ENCODE measurements at places on chromosomes 11 and 22.

GRCh38 chr11:78647986-78648875, 73.6 kb upstream of the NARS2 start:
- no peak for DNase-seq

DNA sequence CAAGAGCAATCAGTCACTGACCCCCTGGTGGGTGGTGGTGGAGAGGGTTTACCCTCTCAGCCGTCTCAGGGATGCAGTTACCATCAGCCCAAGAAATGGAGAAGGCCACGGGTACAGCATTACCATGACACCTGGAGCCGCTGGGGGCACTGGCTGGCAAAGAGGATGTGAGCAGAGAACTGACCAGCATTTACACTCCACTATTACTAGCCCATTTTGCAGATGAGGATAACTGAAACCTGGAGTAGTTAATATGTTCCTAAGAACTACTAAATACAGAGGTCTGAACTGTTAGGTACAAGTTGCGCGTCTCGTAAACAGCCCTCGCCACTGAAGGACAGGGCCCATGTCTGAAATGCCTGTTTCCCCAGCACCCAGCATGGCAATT, 79.0 kb downstream of the TIMP3 start:
- DNase-seq: no peak

DNA sequence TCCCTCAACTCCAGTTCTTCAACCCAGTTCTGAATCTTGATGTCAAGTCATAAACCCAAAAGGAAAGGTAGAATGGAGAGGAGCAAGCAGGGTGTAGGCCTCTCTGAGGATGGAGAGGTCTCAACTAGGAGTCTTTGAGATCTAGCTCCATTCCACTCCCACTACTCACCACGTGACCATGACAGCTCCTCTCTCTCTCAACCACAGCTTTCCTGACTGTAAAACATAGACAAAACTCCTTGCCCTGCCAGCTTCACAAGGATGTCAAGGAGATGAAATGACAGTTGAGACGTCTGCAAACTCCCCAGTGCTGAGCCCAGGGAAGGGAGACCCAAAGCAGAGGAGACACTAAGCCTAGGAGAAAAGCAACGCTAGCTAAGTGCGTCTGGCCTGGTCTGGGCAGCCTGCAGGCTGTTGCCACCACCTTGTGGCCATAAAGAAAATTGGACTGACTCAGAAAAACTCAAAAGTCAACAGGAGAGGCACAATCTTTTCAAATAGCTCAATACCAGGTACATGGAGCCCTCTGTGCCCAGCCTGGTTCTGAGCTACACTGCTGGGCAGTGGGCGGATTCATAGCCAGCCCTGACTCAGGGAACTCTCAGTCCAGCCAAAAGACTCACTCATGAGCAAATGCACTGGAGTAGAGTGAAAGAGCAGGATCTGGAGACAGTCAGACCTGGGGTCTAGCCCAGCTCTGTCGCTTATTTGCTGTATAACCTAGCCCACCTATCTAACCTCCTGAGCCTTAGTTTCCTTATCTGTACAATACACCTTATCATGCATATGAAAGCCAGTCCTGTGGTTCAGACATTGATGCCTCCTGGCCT, 3.4 kb downstream of the CLPB start:
- DNase-seq: peak; percentile 16

- DNase-seq: no peak
Measured at GRCh38 chr11:78226684-78227680, 38.3 kb downstream of the USP35 start.

DNA sequence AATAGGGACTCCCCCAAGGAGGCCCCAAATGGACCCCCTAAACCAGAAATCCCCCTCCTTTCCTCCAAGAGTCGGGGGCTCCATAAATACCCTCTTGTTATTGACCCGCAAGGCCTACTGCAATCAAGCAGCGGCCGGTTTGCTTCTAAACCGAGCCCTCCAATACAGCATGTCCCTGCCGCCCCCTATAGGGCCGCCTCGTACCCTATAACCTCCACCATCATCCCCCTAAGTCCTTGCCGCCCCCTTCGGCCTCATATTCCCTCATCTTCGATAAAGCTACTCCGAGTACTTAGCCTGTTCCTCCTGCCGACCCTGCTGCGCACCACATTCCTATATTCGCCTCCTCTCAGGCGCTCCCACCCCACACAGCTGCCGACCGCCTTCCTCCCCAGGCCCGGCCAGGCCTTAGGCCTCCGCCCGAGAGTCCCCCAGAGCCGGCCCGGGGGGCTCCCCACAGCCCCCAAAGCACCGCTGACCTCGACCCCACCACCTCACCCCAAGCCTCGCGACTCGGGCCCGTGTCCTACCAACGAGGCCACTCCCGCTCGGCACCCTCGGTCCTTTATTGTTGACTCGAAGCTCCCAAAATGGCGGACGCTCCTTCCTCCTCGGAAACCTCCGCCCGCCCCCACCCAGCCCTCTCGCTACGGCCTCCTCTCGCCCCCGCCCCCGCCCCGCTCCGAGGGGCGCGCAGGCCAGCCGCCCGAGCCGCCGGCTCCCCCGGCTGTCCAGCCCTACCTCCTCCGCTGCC, 430 bp downstream of the DDX6 start:
- peak; percentile 51 for DNase-seq

Measured in neural crest cell (in vitro differentiated cells).